CD4-positive, alpha-beta T cell treated with Interleukin-17A for 1 hour (primary cell): ENCODE measurements at places on chromosomes 12 and 14.

- DNase-seq, result peak; percentile 55
Observed at GRCh38 chr12:12349711-12350665, at the start of gene MANSC1. Gene MANSC1 (minus strand): TSS chr12:12350242. CDS start chr12:12343314, 6,928 bp downstream.

GRCh38 chr12:14059548-14059947 is 78.1 kb upstream of the GRIN2B start:
- DNase-seq, result no peak

- no peak for DNase-seq
Observed at GRCh38 chr12:87150969-87151662, 878.1 kb downstream of the C12orf50 start.

GRCh38 chr12:54011665-54012532 is 3.1 kb downstream of the HOXC8 start:
- DNase-seq, result no peak

DNA sequence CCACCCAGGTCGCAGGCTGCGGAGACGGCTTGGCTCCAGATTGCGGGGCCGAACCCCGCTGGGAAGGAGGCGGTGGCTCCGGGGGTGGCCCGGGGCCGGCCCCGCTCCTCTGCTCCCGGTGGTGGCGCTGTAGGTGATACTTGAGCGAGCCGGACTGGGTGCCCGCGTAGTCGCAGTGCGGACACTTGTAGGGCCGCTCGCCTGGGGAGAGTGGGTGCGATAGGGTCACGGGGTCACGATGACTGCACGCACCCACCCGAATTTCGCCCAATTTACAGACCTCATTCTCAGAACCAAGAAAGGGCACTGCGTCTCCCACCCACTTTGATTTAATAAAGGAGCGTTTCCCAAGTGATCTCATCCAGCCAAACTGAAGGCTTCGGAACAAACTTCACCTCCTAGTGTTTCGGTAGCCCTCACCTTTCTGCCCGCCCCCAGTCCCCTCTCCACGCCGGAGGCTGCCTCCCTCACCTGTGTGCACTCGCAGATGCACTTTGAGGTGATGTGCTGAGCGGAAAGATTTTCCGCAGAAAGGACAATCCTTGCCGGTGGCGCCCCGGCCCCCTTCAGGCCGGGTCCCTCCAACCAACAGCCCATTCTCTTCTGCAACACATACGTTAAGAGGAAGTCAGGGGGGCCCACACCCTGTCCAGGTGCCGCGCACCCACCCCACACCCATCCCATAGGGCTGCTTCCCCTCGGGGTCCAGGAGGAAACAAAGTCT is 7.4 kb downstream of the ZNF219 start:
- no peak for DNase-seq

DNA sequence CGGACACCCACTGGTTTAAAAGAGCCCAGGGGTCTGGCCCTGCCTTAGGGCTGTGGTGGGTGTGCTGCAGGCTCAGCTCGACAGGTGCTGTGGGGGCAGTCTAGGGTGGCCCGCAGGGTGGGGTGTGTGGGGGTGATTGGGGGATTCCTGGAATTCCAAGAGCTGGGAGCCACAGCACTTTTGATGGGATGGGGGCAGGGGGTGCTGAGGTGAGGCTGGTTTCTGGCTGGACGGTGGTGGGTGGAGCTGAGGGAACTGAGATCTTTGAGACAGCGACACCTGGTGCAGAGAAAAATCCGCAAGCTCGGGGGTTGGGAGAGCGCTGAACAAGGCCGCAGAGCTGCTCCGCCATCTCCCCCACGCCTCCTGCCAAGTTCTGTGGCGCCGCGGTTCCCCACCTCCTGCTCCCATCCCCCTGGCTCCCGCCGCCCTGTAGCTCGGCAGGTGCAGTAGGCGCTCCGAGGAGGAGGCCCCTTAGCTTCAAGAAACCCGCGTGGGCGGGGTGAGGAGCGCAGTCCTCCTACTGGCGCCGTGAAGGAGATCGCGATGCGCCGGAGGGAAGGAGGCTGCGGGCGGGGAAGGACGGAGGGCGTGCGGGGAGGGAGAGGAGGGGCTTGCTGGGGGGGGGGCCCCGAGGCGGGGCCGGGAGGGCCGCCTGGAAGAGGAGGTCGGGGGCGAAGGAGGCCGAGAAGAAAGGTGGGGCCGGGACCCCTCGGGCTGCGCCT is 1.3 kb upstream of the TEDC1 start:
- DNase-seq, result peak; percentile 92

- DNase-seq, result no peak
Observed at GRCh38 chr12:29691161-29691854, 92.4 kb downstream of the TMTC1 start.

DNA sequence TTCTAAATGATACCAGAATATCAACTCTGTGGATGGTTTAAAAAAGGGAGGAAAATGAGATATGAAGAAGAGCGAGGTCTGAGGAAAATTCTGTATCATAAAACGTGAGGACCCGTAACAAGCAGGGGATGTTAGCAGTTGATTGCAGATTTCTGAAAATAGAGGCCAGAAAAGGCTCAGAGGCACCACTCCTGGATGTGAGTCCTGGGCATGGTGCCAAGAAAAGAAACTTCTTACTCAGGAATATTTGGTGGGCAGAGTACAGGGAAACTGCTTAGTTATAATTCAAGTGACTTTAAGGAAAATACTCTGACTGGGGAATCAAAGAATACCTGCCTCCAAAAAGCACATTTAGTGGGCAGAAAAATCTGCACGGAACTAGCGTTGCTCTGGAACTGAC is 85.5 kb downstream of the PRICKLE1 start:
- no peak for DNase-seq

DNA sequence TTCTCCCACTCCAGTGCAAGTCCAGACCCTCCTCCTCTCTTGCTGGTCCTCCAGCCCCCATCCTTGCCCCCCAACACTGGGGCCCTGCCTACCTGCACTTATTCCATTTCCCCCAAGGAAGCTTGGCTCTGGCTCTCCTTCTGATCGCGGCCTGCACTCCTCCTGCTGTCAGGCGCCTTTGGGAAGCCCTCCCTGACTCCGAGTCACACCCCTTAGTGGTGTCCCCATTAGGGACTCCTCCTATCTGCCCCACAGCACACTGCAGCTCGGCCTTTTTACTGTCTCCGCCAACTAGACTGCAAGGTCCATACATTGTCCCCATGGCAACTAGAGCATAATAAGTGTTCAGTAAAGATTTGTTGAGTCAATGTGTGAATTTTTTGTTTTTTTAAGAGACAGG is 32.9 kb downstream of the FIGNL2 start:
- DNase-seq, result no peak
